Activated T-cell treated with anti-CD3 and anti-CD28 coated beads for 1 hour (primary cell): ENCODE measurements at places on chromosomes 4 and X.

DNA sequence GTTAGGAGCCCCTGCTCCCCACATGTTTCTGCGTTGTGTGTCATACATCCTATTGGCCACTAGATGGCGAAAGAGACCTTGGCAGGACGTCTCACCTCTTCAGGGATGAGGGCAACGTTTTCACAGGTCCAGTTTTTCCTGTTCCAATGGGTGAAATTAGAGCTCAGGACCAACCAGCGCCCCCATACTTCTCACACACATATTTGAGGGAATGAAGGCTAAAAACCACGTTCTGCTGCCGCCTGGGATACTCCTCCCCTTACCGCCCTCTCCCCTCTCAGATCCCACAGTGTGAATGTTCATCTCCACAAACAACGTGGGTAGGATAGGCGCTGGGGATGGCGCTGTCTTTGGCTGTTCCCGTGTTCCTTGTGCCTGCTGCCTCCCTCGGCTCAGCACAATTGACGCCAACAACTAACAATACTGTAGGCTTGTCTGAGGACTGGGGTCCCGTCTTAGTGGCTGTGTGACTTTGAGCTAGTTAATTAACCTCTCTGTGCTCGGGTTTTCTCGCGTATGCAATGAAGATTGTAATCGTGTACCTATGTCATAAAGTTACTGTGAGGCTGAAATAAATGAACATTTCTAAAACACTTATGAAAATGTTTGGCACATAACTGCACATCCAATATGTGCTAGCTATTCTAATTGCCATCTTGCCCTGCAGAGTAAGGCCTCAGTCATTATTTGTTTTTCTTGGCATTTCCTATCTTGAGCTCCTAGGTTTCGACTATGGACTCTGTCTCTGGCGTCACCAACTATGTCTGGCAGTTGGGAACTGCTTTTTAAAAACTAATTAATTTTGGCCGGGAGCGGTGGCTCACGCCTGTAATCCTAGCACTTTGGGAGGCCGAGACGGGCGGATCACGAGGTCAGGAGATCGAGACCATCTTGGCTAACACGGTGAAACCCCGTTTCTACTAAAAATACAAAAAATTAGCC, 181.3 kb upstream of the STK26 start:
- no peak for DNase-seq

- DNase-seq, result no peak
Measured at GRCh38 chrX:130118441-130119311, 8.4 kb upstream of the ELF4 start.

- no peak for DNase-seq
Measured at GRCh38 chrX:17247144-17247543, 127.9 kb upstream of the NHS start.

- peak; percentile 44 for DNase-seq
Measured at GRCh38 chrX:39854772-39855747, 242.7 kb downstream of the BCOR start.

DNA sequence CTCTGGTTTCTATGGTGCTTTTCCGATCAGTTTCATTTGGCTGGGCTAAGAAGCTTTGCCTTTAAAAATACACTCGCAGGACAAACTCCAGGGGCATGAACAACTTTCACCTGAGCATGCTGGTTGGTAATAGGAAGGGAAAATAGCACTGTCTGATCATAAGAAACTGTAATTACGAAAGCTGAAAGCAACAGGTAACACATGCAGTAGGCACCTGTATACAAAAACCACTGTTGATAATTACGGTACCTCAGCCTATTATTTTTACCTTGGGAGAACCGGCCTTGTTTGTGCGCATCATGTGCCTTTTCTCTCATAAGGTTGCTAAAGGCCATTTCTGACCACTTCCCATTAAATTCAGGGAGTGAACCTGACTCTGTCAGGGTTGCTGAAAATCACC, 45.7 kb downstream of the RTL9 start:
- no peak for DNase-seq

- no peak for DNase-seq
Measured at GRCh38 chrX:118508635-118509034, 13.0 kb downstream of the DOCK11 start.

GRCh38 chr4:175633310-175633709, 178.8 kb downstream of the GPM6A start:
- no peak for DNase-seq

DNA sequence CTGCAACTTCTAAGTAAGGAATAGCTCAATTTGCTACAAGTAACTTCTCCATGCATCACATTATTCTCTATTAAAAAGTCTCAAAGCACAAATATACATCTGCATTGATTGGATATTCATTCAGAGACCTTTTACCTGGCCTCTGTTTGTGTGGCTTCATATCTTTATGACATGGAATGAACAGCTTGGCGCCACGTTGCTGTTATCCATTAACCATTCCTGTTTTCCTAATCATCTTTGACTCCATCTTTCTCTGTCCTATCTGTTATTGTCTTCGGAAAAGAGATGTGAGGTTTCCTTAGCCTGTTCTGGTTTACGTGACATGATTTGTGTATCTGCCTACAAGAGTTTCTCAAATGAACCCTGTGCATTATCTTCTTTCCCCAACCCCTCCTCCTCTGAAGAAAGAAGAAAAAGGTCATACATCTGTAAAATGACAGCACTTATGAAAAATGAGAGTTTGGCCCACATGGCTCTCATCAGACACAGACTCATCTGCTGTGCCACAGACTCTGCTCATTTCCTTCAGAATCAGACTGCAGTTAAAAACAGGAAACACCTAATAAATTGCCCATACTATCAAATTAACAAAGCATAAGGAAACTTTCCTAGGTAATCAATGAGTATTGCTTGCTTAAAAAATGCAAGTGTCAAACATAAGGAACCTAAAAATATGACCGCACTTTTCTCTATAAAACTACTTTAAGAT, 347.6 kb upstream of the FAM241A start:
- no peak for DNase-seq
